ENCODE measurements at places on chromosomes 1 and 21. TPM values are rescaled to one million over a fixed set of nuclear protein-coding genes. Genes with fewer than 3 reads are reported as not detected.

- no peak for DNase-seq
Measured at GRCh38 chr1:201883786-201884185, 4.9 kb upstream of the SHISA4 start.

- no peak for DNase-seq
Measured at GRCh38 chr1:64147045-64147724, 56.2 kb upstream of the UBE2U start.

DNA sequence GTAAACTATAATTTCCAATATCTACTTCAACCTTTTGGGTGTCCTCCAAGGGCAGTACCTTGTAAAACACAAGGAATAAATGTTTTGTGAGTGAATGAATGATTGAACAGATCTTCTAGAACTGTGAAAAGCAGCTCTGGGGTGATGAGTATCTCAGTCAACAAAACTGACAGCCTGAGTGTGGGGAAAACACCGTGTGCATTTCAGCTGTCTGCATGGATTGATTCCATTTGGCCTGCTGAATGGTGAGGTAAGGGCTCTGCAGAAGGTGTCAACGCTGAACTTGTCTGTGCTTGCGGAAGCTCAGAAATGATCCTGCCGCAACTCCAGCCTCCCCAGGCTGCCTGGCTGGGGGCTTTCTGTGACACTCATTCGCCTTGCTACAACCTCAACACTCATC lies 7.4 kb upstream of the AGMAT start:
- no peak for DNase-seq

DNA sequence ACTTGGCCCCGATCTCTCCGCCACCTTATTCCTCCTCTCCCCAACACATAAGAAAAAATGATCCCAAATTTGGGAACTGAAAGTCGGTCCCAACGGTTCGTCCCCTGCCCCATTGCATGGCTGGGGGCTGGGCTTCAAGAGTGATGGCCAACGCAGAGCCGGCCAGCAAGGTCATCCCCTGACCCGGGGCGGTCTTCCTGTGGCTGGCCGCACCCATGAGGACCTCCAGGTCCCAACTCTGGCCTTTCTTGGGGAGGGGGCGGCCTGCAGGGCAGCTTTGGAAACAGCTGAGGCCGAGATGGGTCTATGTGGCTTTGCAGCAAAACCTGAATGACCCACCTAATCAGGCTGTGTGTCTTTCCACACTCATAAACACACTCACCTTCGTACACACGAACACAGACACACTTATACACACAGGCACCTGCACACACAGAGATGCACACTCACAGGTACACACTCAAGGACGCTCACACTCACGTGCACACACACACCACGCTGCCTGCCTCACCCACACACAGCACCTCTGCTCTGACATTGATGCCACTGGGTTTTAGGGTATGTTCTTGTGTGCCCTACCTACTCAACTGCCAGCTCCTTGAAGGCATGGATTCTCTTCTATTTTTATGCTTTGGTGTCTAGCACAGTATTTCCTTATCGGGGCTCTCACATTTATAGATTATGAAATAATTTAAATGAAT lies 562 bp downstream of the DYNLT5 start:
- no peak for DNase-seq

Gene GJC2
- 0.55 TPM for total RNA-seq

Data from H1 (cell line).